IPS DF 19.7 (cell line): ENCODE measurements at places on chromosomes 11 and 22.

DNA sequence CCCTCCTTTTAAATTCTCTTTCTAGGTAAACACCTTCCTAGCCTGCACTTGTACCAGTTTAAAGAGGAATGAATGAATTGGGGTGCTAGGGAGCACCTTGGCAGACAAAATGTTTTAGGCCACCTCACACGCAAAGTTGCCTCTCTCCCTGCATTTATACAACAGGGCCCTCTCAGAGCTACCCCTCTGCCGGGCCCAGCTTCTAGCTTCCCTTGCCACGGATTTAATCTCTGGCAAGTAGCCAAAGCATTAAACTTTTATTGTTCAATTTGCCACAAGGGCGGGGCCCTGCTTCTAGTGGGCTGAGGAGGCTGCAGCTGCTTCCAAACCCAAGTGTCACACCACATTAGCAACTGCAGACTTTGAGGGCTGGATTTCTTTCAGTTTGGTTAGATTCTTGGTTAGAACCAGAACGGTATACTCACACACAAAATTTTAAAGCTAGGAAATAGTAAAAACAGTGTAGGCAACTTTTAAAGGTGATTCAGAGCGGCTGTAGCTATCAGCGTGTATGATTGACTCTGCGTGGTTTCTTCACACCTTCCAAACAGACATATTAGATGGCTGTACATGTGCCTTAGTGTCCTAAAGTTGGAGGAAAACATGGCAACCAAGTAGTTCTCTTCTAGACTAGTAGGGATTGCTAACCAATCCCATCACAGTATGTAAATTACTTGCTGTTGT is 6.5 kb downstream of the KREMEN1 start:
- DNase-seq = no peak

- DNase-seq = no peak
Measured at GRCh38 chr22:41198027-41198580, 7.0 kb upstream of the L3MBTL2 start.

DNA sequence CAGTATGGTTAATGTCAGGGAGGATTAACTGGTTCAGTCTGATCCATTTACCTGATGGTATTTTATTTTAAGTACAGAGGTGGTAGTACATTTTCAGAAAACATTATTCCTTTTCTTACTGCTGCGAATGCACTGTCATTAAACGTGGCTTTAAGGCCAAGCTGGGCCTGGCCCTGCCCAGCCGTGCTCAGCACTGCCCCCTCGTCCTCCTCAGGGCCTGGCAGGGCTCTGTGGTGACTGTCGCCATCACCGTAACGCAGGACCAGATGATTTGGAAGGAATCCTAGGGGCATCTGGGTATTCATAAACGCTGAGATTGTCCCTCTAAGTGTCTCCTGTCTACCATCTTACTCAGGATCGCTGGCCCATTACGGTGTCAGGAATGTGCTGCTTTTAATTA is 302.0 kb downstream of the TBC1D22A start:
- no peak for DNase-seq

GRCh38 chr22:18078329-18079041 is 695 bp downstream of the PEX26 start:
- no peak for DNase-seq

GRCh38 chr11:121671283-121672168 is 218.8 kb upstream of the SORL1-AS1 start:
- no peak for DNase-seq
